Stimulated activated CD4-positive, alpha-beta T cell treated with anti-CD3 and anti-CD28 coated beads, TNF-alpha, amount 100 ng/mL, for 24 hours (primary cell): ENCODE measurements at places on chromosomes 2 and 18.

DNA sequence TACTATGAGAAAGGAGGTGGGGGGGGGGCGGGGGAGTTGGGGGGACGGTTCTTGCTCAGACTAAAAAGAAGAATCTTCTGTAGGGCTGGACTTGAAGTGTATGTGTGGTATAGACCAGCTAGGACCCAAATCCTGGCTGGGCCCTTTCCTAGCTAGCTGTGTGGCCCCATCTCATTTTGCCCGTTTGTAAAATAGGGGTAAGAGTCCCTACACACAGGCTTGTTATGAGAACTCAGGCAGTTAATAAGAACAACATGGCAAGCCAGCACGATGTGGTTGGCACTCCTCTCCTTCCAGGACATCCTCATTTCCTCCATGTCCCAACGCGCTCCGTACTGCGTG lies 1.1 kb downstream of the EVA1A start:
- no peak for DNase-seq

- DNase-seq = no peak
Measured at GRCh38 chr18:69636529-69637301, 236.0 kb downstream of the DOK6 start.

- no peak for DNase-seq
Measured at GRCh38 chr2:193929131-193929530, 1727.9 kb upstream of the SLC39A10 start.

DNA sequence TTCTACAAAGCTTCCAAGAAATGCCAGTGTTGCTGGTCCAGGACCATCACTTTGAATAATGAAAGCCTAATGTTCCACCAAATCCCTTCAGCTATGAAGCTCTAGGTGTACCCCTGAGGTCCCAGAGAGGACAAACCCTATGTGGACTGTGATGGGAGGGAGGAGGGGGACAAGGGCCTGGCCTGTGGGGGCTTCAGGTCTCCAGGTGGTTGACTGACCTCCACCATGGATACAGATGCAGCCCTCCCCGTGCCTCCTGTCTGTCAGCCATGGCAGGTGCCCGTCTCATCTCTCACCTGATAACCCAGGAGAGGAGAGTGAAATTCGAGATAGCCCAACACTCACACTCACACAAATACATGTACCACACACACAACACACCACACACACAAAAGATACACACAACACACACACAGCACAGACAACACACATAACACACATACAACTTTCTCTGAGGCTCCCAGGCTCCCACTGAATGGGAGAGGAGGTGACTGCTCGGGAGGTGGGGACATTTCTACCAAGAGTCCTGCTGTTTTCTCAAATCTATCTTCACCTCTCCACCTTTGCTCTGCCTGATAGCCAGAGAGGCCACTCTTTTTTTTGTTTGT lies 12.8 kb upstream of the RHOB start:
- DNase-seq = no peak

- no peak for DNase-seq
Measured at GRCh38 chr18:6497543-6497942, 82.8 kb upstream of the L3MBTL4 start.
